ENCODE measurements at places on chromosomes 4 and X. TPM values are rescaled to one million over a fixed set of nuclear protein-coding genes. Genes with fewer than 3 reads are reported as not detected.

The GAGE12J gene
- total RNA-seq, result not detected

The IL21 gene
- not detected for total RNA-seq

The MAB21L2 gene
- not detected for total RNA-seq

The ZNF630 gene
- total RNA-seq, result 2.5 TPM

The CXCL3 gene
- total RNA-seq, result 28.9 TPM

The RNF212 gene
- not detected for total RNA-seq

The CFAP99 gene
- total RNA-seq, result 1.3 TPM

DNA sequence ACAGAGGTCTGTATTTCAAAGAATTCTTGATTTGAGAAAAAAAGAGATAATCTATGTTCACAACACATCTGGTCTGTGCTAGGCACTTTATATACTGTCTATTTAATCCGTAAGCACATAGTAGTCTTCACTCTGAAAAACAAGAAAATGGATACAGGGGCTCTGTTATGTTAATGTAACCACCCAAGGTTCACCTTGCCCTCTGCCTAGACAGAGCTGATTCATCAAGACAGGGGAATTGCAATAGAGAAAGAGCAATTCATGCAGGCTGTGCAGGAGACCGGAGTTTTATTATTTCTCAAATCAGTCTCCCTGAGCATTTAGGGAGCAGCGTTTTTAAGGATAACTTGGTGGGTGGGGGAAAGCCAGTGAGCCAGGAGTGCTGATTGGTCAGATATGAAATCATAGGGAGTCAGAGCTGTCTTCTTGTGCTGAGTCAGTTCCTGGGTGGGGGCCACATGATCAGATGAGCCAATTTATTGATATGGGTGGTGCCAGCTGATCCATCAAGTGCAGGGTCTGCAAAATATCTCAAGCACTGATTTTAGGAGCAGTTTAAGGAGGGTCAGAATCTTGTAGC lies 92.9 kb upstream of the TNIP3 start:
- H3K27ac ChIP-seq, result no peak overlapping the region
- no peaks in the 10 kb centered on the region for H3K4me1 ChIP-seq
- no peak overlapping the region for H3K4me3 ChIP-seq
- no peaks in the 10 kb centered on the region for H3K36me3 ChIP-seq

GRCh38 chr4:4379540-4380087 lies 7.3 kb upstream of the NSG1 start:
- H3K27ac ChIP-seq, result no peak overlapping the region
- no peaks in the 10 kb centered on the region for H3K36me3 ChIP-seq
- peaks cover 19% of the 10 kb centered on the region for H3K27me3 ChIP-seq
- H3K4me1 ChIP-seq, result no peaks in the 10 kb centered on the region
- H3K4me3 ChIP-seq, result no peak overlapping the region
- no peak for DNase-seq

GRCh38 chr4:154049457-154050181 lies 260.7 kb upstream of the SFRP2 start:
- H3K27ac ChIP-seq, result no peak overlapping the region
- no peaks in the 10 kb centered on the region for H3K4me1 ChIP-seq
- no peak overlapping the region for H3K4me3 ChIP-seq

DNA sequence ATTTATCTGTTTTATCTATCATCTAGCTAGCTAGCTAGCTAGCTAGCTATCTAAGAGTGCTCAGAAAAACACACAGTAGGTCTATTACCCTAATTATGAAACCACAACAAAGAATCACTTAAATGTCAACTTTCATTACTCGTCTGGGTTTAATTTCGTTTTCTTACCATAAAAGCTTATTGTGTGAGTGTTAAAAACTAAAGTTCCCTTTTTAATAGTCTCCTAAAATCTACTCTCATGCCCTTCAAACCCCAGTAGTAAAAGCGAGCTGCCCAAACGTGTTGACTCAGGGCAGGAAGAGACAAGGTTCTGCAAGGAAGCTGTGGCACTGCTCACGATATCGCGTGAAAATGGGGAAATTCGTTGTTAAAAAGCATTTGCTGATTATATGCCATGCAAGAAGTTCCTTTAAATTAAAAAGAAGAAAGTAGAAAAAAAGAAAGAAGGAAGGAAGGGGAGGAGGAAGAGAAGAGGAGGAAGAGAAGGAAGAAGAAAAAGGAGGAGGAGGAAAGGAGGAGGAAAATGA lies 595 bp downstream of the MBNL3 start:
- peak overlapping the region; percentile 88 for H3K4me3 ChIP-seq
- peak overlapping the region; percentile 81 for H3K27ac ChIP-seq
- peak; percentile 41 for DNase-seq

DNA sequence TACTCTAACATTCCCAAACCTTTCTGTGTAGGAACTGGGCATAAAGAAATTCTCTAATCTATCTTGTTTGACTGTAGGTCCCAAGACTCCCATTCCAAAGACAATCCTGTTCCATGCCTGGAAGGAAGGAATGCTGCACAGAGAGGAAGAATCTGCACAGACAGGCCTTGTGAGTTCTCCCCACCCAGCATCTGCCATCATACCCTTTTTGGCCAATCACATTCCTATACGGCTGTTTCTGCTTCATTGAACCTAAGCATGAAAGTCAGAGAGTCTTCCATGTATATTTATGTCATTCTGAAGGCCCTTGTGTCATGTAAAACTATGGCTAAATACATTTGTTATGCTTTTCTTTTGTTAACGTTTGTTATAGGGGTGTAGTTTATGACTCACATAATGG lies 667.7 kb upstream of the IGFBP7 start:
- no peak overlapping the region for H3K27ac ChIP-seq
- no peak overlapping the region for H3K4me3 ChIP-seq
- no peaks in the 10 kb centered on the region for H3K27me3 ChIP-seq
- DNase-seq, result no peak

DNA sequence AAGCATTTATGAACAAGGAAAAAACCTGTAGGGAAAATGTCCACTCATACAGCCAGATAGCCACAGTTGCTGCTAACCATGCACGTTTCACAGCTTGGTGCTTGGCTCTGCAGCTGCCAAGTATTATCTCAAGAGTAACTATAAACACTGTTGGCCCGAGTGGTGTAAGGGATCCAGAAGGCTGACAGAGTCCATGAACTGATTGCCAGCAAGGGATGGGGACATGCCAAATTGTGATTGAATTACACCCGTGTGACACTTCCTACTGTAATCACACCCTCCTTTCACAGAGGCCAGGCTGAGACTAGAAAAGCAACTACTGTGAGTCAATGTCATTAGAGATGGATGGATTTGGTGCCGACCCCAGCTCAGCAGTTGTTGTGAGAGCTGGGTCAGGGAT lies 223.9 kb upstream of the ANKRD50 start:
- H3K27me3 ChIP-seq, result no peaks in the 10 kb centered on the region
- no peak for DNase-seq
- H3K4me1 ChIP-seq, result peaks cover 51% of the 10 kb centered on the region
- H3K4me3 ChIP-seq, result no peak overlapping the region

- H3K4me1 ChIP-seq, result no peaks in the 10 kb centered on the region
- no peaks in the 10 kb centered on the region for H3K36me3 ChIP-seq
- H3K27me3 ChIP-seq, result no peaks in the 10 kb centered on the region
- H3K4me3 ChIP-seq, result no peak overlapping the region
Observed at GRCh38 chr4:8613421-8614364, 21.1 kb downstream of the CPZ start.

DNA sequence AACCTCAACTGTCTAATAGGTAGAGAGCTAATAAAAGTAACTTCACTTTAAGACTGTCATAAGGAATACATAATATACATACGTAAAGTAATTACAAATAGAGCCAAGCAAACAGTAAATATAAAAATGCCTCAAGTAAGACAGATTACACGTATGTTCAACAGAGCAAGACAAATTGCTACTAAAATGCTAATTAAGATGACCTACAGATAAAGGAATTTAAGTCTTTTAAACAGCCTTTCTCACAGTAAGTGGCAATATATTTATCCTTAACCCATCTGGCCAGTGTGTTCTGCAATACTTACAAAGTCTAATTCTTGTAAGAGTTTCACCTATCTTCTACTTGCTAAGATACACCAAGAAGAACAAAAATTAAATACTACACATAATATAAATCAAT lies 12.7 kb downstream of the G3BP2 start:
- H3K27ac ChIP-seq, result no peak overlapping the region
- no peaks in the 10 kb centered on the region for H3K27me3 ChIP-seq
- no peak for DNase-seq
- H3K4me3 ChIP-seq, result no peak overlapping the region

GRCh38 chr4:140662082-140662869 lies 93.5 kb upstream of the UCP1 start:
- H3K36me3 ChIP-seq, result no peaks in the 10 kb centered on the region
- no peak overlapping the region for H3K4me3 ChIP-seq
- peak; percentile 46 for DNase-seq
- peaks cover 7% of the 10 kb centered on the region for H3K4me1 ChIP-seq

- H3K4me3 ChIP-seq, result no peak overlapping the region
- H3K27me3 ChIP-seq, result no peaks in the 10 kb centered on the region
- no peak overlapping the region for H3K27ac ChIP-seq
- no peaks in the 10 kb centered on the region for H3K36me3 ChIP-seq
- H3K4me1 ChIP-seq, result no peaks in the 10 kb centered on the region
- DNase-seq, result peak; percentile 46
Observed at GRCh38 chrX:124232523-124233201, 99.8 kb upstream of the TEX13D start.

DNA sequence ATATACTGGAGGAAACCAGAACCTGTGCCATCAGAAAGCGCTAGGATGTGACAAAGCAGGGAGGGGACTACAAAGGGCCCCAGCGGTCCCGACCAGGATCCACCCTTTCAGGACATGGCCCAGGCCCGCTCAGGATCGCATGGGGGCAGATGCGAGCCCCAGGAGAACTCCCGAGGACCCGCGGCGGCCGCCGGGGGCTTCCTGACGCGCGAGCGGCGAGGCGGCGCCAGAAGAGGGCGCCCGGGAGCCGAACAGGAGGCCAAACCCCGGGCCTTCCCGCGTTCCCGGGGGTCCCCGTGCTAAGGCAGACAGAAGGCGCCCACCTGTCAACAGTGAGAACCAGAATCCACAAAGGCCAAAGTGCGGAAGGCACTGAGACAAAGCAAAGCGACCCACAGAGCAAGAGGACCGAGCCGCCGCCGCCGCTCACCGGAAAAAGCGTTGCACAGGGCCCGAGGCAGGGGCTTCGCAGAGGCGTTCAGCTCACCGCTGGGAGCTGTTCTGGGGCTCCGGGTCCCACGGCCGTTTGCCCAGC lies 7.3 kb upstream of the OPN1LW start:
- peaks cover 10% of the 10 kb centered on the region for H3K4me1 ChIP-seq
- no peaks in the 10 kb centered on the region for H3K27me3 ChIP-seq
- no peak overlapping the region for H3K27ac ChIP-seq
- peak; percentile 76 for DNase-seq

DNA sequence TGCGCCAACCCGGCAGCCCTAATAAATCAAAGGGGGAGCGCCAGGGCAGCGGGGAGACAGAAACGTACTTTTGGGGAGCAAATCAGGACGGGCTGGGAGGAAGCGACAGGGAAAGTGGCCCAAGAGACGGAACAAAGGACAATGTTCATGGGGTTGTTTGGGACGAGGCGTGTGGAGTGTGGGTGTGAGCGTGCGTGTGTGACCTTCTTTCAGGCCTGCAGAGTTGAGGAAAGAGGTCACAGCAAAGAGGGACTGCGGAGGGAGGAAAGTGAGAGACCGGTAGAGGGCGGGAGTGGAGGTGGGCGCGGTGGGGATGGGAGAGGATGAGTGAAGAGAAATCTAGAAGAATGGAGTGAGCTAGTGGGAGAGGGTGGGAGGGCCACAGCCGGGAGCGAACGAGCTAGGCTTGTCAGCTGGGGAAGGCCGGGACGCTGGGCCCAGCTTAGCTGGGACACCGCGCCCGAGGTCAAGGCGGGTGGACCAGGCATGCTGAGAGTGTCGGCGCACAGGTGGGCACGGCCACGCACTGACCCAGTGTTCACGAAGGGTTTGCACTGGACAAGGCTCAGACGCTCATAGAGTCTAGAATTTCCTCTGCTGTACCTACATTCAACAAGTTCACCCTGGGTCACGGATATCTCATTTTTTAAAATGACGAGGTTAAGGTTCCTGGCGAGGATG lies 14.7 kb upstream of the PITX2 start:
- H3K4me3 ChIP-seq, result no peak overlapping the region
- H3K27me3 ChIP-seq, result peaks cover 98% of the 10 kb centered on the region
- no peak overlapping the region for H3K27ac ChIP-seq
- DNase-seq, result no peak

- H3K4me1 ChIP-seq, result no peaks in the 10 kb centered on the region
- peak; percentile 58 for DNase-seq
- H3K4me3 ChIP-seq, result no peak overlapping the region
Observed at GRCh38 chrX:38654302-38654701, 93.0 kb downstream of the TSPAN7 start.

DNA sequence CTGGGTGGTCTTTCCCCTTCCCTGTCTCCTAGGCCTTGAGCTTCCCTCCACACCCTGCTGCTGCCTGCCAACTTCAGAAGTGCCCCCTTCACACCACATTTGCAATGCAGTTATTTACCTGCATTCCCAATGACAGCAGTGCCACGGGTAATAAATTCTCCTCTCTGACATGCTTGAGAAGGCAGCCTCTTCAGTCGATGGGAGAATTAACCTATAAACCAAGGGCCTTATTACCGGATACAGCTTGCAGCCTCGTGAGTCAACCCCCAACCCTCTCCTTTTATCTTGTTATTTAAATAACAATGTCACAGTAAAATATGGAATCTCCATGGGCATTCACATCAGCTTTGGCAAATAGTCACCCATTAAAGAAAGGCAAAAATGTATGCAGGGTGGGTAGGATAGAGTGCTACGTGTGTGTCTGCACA lies 34.7 kb upstream of the LGI2 start:
- no peaks in the 10 kb centered on the region for H3K27me3 ChIP-seq
- H3K36me3 ChIP-seq, result no peaks in the 10 kb centered on the region
- no peaks in the 10 kb centered on the region for H3K4me1 ChIP-seq

DNA sequence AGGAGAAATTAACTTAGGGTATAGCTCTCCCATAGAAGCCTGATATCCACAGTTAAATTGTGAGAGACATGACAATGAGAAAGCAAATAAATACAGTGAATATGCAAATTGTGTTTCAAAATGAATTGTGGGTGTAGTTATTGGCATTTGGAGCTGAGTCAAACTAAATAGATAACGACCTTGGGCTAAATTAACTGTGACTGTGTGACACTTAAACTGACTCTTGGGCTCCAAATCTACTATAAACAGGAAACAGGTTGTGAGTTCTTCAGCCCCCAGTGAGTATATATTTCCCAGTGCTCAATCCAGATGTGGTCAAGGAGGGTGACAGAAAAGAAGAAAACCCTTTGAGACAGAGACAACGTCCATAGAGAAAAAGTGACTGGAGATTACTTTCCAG lies 11.3 kb upstream of the MAGEA10 start:
- no peak for DNase-seq
- H3K4me1 ChIP-seq, result no peaks in the 10 kb centered on the region
- no peaks in the 10 kb centered on the region for H3K27me3 ChIP-seq
- no peak overlapping the region for H3K4me3 ChIP-seq
- no peaks in the 10 kb centered on the region for H3K36me3 ChIP-seq

GRCh38 chrX:20427173-20427770 lies 160.6 kb upstream of the RPS6KA3 start:
- no peaks in the 10 kb centered on the region for H3K27me3 ChIP-seq
- peaks cover 11% of the 10 kb centered on the region for H3K4me1 ChIP-seq
- H3K36me3 ChIP-seq, result no peaks in the 10 kb centered on the region
- no peak overlapping the region for H3K4me3 ChIP-seq

GRCh38 chrX:150680974-150681373 lies 12.2 kb upstream of the MTMR1 start:
- H3K4me3 ChIP-seq, result no peak overlapping the region
- no peaks in the 10 kb centered on the region for H3K36me3 ChIP-seq
- no peaks in the 10 kb centered on the region for H3K4me1 ChIP-seq
- no peak overlapping the region for H3K27ac ChIP-seq

GRCh38 chrX:100263650-100264049 lies 146.4 kb downstream of the PCDH19 start:
- no peak overlapping the region for H3K4me3 ChIP-seq
- H3K27me3 ChIP-seq, result no peaks in the 10 kb centered on the region
- H3K4me1 ChIP-seq, result no peaks in the 10 kb centered on the region
- no peaks in the 10 kb centered on the region for H3K36me3 ChIP-seq
- no peak overlapping the region for H3K27ac ChIP-seq
- no peak for DNase-seq
